ENCODE measurements at places on chromosomes 5 and 9.

- no peak for DNase-seq
Observed at GRCh38 chr5:132211787-132212186, 15.9 kb downstream of the P4HA2 start.

DNA sequence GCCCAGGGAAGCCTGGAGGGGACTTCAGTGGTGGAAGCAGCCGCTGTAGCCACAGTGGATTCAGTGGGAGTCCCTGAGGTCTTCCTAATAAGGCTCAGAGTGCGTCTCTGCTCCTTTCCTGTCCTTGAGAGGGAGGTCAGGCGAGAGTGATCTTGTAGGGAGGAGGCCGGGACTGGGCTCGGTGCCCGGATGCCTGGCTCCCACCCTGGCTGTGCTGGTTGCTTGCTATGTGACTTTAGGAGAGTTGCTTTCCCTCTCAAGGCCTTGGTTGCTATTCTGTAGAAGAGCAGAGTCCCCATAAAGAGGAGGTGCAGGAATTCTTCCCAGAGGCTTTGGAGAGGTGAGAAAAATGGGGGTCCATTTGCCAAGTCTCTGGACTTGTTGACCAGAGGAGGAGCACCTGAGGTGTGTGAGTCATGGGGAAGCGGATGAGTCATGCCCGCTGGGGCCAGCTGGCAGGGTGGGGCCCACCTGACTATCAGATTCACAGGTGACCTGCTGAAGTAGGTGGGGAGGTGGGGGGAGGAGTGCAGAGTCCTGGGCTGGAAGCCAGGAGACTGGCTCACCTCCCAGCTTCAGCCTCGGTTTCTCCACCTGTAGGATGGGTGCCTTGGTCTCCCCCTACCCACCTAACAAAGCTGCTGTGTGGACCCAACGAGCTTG lies 13.8 kb downstream of the GSN start:
- DNase-seq = no peak

DNA sequence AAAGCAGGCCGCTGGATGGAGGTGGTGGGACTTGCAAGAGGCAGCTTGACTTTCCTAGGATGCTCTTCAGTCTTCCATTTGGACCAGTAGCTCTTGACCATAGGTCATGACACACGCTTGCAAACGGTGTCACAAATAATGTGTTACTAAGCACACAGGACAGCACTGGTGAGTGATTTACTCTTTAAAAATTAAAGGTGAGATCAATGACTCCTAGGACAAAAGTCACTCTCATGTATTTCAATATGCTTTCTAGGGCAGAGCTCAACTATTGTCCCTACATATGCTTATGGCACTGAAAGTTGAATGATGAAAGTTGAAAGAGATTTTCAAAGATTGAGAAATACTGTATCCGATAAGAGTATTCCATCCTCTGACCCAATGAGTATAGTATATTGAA lies 496.7 kb downstream of the EBF1 start:
- DNase-seq = no peak

DNA sequence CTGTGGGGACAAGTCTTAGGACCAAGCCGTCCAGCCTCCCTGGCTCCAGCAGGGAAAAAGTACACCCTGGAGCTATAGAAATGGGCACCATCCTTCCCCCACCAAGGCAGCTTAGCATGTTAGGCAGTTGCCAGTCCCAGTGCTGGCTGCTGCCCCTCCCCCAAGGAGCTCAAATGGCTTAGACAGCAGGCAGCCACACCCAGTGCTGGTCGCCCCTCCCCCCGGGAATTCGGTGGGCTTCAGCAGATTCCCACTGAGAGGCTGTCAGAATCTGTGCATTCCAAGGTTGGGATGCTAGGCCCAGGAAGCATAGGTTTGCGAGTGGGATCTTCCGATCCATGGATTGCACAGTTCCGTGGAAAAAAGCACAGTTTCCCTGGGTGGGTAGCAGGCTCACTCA lies 105.2 kb upstream of the ITGA1 start:
- no peak for DNase-seq

DNA sequence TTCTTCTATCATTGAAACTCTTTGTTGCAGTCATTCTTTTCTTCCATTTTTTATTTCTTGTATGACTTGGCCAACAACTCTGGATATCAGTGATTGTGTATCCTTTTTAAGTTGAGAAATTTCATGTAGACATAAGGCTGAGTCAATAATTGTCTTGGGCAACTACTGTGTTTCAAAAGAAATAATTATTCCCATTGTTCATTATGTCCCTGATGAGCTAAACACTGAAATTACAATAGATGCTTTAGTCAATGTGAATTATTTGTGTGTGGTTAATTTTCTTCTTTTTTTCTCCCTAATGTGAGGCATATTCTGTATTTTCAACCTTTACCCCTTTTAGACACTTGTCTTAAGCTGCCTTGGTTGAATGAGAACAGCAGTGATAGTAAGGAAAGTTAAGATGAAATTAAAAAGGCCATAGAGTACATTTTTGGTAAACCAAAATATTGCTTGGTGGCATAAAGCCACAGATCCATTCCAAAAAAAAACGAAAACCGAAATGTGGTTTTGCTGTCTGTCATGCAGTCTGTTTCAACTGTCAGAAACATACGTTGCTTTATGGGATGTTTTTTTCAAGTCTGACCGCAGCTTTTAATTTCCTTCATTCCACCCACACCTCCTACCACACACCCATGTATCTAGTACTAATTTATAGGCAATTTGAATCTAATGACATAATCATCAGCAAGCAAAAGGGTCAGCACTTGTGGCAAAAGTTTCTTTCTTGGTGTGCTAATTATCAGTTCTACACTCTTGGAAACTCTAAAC lies 21.1 kb downstream of the TLE4 start:
- no peak for DNase-seq

GRCh38 chr9:123775289-123776284 lies 154.3 kb downstream of the DENND1A start:
- DNase-seq = no peak

GRCh38 chr9:121353241-121354061 lies 16.6 kb downstream of the STOM start:
- no peak for DNase-seq

GRCh38 chr5:97364731-97365130 lies 181.7 kb upstream of the RIOK2 start:
- DNase-seq = no peak

DNA sequence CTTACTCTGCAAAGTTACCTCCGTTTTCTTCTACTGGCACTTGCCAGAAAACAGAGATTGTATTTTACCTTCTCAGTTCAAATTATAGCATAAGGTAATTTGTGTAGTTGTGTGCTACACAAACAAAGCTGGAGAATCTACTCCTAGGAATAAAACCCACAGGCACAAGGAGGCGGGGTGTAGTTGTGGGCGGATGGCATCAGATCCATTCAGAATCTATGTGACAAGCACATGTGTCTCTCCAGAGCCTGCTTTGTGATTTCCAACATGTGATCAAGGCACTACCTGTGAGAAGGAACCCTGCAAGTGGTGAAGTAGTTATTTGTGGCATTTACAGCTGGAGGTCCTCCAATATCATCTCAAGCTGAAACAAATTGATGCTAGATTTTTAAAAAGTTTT lies 39.0 kb downstream of the GAS1 start:
- no peak for DNase-seq

- no peak for DNase-seq
Observed at GRCh38 chr9:98040212-98040611, 16.3 kb upstream of the NANS start.

DNA sequence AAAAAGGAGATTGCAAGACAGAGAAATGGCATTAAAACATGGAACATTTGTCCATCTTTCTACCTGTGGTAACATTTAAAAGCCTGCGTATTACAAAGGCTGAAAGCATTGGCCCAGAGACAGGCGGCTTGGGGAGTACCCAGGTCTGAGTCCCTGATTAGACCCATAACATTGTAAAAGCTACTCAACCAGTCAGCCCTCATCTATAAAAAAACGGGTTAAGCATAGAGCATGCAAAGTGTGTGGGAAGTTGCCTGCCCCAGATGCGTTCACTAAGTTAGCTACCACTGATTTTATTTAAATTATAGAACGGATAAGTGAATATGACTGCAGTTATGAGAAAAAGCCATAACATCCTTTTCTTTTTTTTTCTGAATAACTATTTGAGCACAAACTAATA lies 276.1 kb downstream of the CDH12 start:
- DNase-seq = no peak

- no peak for DNase-seq
Observed at GRCh38 chr9:91334053-91334452, 27.7 kb downstream of the AUH start.

DNA sequence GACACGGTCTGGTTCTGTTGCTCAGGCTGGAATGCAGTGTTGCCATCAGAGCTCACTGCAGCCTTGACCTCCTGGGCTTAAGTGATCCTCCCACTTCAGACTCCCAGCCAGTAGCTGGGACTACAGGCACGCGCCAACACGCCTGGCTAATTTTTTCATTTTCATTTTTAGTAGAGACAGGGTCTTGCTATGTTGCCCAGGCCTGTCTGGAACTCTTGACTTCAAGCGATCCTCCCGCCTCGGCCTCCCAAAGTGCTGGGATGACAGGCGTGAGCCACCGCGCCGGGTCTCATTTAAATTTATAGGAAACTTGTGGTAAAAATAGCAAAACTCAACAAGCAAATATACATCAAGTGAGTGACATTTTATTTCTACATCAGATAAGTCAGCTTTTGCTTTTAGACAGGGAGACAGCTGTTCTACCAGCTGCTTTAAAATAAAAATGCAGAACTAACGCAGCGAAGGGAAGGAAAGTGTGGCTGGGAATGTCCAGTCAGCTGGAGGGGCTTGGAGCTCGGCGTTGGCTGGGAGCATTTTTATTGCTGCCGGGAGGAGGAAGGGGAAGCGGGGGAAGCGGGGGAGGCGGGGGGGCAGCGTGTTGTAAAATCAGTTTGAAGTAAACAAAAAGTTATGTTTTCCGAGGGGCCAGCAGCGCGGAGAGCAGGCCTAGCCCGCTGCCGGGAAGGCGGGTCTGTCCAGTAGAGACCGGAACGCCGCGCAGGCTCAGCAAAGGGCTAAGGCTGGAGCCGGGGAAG lies 707 bp upstream of the ZFYVE16 start:
- peak; percentile 38 for DNase-seq

DNA sequence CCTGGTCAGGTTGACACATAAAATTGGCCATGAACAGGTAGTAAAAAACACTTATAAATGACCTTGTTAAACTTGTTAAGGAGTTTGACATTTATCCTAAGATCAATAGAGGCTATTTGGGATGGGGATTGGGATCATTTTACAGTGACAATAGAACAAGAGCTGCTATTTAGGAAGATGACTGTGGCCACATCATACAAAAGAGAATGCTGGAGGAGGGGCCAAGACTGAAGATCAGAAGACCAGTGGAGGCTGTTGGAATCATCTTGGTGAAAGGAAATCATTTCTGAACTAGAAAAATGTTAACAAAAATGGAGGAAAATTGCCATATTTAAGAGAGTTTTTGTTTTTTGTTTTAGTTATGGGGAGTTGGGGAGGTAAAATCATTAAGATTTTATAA lies 304.8 kb upstream of the TLE4 start:
- no peak for DNase-seq

GRCh38 chr5:57529864-57530263 lies 47.3 kb upstream of the ACTBL2 start:
- DNase-seq = no peak

- no peak for DNase-seq
Observed at GRCh38 chr5:154319736-154320135, 126.1 kb upstream of the SAP30L start.

DNA sequence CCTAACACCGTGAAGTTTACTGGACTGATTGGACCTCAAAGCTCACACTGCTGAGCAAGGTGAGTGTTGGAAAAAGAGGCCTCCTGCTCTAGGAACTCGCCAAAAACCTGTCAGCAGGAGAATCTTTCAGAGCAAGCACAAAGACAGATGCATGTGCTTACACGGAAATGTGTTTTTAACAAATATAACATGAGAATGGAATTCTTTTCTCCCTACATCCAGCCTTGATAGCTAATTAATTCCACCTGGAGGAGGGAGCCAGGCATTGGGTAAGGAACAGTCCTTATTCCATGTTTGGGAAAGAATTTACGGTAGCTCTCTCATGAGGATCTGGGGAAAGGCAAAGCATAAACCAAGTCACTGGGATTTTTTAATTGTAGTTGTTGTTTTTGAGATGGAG lies 98.8 kb downstream of the KLF4 start:
- DNase-seq = no peak

DNA sequence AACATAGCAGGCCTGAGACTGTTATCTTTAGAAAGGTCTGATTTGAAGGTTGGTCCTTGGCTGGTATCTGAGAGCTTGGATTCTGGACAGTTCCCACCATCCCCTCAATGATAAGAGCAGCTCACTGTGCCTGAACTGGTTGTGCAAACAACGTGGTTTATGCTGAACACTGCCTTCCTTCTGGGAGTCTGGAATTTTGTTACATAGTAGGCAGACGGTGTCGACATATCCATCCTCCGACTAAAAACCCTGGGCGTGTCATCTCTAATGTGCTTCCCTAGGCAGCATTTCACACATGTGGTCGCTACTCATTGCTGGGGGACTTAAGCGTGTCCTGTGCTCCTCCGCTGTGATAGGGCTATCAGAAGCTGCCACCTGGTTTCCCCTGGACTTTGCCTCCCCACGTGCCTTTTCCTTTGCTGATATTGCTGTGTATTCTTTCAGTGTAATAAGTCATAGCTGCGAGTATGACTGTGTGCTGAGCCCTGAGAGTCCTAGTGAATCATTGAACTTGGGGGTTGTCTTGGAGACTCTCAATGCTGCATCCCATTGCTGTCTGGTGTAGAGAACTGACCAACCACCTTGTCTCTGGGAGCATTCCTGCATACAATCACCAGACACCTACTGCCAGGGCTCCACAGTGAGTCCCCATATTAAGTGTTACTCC lies 119.1 kb upstream of the TBC1D2 start:
- no peak for DNase-seq

DNA sequence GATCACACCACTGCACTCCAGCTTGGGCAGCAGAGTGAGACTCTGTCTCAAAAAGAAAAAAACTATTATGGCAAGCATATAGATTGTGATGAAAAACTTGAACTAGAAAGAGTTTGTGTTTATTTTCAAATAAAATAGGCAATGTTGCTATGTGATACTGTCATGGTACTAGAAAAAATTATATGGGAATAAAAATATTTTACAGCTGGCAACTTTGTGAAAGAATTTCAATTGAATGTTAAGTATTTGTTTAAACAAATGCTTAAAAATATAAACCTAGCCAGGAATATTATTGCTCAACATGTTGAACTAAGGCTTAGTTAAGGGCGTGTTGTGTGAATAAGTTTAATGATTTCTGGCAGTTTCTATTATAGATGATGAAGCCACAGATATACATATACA lies 31.7 kb downstream of the HSDL2 start:
- no peak for DNase-seq

DNA sequence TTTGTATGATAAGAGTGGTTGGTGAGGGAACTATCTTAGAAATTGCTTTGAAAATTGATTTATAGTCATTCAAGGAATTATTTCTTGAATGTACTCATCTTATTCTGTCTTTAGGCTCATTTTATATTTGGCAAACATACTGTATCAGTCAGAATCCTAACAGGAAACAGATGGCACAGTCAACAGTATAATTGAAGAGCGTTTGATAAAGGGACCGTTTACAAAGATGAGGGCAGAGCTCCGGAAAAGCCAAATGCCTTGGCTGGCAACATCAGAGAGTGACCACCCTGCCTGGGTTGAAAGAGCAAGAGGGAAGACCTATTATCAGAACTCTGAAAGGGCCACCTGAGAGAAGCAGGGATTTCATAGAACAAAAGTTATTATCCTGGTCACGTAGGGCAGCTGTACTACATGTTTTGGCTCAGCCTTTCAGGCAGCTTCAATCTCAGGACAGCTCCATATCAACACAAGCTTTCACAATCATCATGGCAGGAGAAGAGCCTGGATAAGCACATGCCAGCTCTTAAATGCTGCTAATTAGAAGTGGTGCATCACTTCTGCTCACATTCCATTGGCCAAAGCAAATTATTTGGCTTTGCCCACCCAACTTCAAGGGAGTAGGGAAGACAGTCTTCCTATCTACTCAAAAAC lies 47.2 kb upstream of the ARL15 start:
- no peak for DNase-seq

All from NAMALWA (cell line).